ENCODE measurements at places on chromosomes 11 and 22.

- no peak for DNase-seq
Measured at GRCh38 chr11:130023204-130023603, 20.6 kb upstream of the PRDM10 start.

DNA sequence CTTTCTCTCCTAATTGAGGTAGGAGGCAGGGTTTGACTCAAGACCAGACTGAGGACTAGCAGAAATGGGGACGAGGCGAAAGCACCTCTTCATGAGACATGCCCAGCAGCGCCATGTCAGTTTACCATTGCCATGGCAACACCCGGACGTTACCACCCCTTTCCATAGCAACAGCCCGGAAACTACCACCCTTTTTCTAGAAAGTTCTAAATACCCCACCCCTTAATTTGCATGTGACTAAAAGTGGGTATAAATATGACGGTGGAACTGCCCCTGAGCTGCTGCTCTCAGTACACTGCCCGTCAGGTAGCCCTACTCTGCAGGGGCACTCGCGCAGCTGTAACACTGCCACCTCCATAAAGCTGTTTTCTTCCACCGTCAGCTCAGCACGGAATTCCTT, 5.9 kb upstream of the RAC2 start:
- DNase-seq, result no peak

DNA sequence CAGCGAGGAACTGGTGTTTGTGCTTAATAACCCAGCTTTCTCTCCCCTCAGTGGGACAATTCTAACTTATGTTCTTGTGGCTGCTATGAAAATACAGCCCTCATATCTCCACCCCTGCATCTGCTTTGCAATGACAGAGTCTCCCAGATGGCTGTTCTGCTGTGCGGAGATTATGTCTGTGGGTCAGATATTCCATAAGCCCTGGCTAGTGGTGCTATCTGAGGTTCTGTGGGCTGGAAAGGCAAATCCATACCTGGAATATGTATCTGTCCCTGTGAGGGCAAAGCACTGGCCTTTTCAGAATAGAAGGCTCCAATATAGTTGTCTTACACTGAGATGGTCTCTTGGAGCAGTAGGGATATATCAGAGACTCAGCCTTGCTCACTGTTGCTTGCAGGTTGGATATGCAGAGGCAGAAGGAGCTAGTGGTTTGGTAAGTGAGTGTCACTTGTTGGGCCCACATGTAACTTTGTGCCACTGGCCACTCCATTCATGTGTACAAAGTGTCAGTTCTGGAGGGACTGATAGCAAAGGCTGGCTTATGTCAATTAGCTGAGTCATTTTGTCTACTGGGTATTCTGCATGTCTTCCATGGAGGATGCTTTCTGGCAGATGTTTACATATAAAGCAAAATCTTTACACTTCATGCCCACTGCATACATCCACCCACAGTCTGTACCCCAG, 246.6 kb downstream of the FAM76B start:
- DNase-seq, result no peak

DNA sequence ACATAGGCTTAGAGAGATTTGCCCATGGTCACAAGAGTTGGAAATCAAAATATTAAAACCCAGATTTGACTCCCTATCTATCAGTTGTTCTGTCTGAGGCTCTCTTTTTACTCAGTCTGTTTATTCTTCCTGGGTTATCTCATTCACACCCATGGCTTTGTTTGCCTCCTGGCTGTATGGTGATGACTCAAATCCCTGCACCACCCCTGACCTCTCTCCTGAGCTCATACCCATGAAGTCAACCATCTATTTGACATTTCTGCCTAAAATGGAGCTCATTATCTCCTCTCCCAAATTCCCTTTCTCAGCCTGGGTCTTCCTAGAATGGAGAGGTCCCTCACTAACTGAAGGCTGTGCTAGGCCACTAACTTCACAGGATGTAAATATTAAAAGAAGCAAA, 27.8 kb upstream of the CCDC134 start:
- DNase-seq, result no peak

DNA sequence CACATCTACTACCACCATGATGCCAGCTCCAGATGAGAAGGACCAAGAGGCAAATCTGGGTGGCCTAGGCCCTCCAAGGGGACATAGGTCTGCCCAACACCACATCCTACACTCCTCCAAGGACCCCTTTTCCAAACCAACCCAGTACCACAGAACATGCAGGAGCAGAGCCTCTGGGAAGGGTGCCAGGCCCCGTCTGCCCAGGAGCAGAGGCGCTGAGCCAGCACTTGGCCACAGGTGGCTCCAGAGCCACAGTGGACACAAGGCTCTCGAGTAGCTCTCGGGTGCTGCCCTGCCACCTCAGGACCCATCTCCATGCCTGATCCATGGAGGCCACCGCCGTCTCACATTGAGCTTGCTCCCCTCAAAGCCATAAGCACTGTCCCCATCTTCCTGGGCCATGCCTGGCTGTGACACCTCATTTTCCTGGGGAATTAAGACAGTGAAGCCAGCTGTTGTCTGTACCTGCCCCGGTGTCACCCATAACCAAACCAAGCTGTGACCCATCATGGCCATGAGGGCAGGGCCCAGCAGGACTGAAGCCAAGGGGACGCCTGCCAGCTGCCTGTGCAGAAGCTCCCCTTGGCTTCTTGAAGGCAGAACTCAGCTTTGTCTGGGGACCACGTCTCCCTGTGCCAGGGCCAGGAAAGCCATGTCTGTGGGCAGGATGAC, 7.4 kb downstream of the MOB2 start:
- no peak for DNase-seq

GRCh38 chr11:71078482-71078881, 173.9 kb downstream of the SHANK2 start:
- DNase-seq, result no peak

GRCh38 chr11:47628026-47628425, 14.3 kb downstream of the MTCH2 start:
- no peak for DNase-seq

GRCh38 chr11:112650527-112650926, 310.7 kb upstream of the NCAM1 start:
- no peak for DNase-seq

GRCh38 chr11:128018692-128019091, 568.7 kb downstream of the ETS1 start:
- DNase-seq, result no peak

DNA sequence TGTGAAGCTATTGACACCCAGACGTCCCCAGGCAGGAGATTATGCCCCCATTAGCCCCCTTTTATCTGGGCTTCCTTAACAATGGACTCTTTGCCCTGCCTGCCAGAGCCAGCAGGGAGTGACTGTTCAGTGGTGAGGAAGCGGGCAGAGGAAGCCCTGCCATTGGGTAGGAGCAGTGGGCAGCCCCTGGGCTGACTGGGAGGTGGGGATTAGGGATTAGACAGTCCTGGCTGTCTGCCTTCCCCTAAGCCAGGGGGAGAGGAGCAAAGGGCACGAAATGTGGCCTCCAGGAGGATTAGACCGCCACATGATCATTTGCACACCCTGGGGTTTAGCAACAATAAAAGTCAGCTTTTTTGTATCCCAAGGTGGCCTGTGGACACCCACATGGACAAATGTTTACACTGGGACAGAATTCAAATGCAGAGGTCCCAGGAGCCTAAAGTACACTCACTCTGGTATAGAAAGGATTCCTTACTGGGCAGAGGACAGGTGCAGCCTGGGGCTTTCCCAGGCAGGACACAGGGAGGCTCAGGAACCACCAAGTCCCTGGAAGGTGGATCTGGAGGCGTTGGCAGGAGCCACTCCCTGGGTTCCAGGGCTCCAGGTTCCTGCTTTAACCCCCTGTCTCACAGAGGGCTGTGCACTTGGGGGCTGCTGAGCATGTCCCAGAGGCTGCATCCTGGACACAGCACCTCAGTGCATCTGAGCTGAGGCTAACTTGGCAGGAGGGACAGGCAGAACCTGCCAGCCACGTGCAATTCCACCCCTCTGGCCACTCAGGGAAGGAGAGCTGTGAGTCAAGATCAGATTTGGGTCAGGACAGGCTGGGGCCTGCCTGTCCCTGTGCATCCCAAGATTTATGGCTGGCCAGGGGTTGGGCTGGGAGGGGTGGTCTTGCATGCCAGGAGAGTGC, 2.1 kb downstream of the PNPLA3 start:
- no peak for DNase-seq

DNA sequence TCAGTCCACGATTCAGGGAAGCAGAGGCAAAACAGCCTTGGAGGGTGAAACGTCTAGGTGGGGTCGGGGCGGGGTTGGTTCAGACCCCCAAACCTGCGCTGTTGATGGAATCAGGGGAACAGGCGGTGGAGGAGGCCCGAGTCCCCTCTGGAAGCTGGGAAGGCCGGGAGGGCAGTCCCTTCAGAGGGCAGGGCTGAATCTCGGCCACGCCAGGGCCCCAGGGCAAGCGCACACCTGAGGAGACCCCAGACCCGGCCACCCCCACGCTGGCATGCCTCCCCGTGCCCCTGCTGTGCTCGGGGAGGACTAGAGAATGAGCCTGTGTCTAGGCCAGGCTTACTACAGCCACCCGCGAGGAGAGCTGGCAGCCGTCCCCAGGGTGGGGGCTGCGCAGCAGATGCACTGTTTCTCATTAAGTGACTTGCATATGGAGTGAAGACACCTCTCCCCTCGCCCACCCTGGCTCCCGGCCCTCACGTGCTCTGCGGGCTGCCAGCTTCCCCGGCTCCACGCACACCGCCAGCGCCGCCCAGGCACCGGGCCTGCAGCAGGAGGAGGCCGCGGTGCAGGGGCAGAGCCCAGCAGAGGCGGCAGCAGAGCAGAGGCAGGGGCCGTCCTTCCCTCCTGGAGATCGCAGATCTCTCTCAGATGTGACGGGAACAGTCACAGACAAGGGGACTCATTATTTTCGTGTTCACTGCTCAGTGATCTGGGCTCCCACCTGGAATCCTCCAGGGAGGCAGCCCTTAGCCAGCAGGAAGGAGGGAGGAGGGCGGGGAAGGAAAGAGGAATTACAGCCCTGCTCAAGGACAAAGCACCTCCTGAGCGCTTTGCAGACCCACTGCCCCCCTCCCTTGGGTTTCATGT, 47.1 kb upstream of the OPCML start:
- no peak for DNase-seq

GRCh38 chr11:11977206-11977938, 31.1 kb downstream of the DKK3 start:
- no peak for DNase-seq

DNA sequence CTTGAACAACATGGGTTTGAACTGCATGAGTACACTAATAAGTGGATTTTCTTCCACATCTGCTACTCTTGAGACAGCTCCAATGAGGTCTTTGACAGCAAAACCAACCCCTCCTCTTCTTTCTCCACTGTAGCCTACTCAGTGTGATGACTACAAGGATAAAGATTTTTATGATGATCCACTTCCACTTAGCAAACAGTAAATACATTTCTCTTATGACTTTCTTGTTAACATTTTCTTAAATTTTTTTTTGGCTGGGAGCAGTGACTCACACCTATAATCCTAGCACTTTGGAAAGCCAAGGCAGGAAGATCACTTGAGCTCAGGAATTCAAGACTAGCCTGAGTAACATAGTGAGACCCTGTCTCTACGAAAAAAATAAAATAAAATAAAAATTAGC, 9.9 kb upstream of the EIF4G2 start:
- no peak for DNase-seq

DNA sequence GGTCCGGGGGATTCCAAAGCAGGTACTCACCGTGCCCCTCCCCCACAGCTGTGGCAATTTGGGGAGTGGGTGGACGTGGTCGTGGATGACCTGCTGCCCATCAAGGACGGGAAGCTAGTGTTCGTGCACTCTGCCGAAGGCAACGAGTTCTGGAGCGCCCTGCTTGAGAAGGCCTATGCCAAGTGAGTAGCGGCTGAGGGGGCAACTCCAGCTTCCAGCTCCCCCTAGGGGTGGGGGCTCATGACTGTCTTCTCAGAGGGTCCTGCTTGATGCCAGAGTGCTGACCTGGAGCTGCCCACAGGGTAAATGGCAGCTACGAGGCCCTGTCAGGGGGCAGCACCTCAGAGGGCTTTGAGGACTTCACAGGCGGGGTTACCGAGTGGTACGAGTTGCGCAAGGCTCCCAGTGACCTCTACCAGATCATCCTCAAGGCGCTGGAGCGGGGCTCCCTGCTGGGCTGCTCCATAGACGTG, 4.2 kb downstream of the CAPN1 start:
- DNase-seq, result no peak

DNA sequence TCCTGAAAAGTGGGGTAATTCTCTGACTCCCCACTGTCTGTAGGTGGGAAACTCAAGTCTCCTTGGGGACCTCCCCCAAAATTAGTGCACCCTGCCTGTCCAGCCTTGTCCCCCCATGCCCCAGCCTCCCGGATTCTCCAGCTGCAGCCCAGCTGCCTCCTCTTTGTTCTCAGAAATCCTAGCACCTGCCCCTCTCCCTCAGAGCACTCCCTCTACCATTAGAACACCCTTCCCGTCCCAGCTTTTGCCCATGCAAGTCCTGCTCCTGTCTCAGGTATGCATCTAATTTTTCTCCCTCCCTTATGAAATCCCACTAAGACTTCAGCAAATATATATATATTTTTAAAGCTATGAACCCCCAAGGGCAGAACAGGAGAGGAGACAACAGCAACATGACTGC, 37.3 kb downstream of the LRFN4 start:
- no peak for DNase-seq

GRCh38 chr11:72642884-72643522, 31.2 kb downstream of the PDE2A start:
- no peak for DNase-seq

- no peak for DNase-seq
Measured at GRCh38 chr11:76293189-76293631, 86.9 kb upstream of the WNT11 start.

DNA sequence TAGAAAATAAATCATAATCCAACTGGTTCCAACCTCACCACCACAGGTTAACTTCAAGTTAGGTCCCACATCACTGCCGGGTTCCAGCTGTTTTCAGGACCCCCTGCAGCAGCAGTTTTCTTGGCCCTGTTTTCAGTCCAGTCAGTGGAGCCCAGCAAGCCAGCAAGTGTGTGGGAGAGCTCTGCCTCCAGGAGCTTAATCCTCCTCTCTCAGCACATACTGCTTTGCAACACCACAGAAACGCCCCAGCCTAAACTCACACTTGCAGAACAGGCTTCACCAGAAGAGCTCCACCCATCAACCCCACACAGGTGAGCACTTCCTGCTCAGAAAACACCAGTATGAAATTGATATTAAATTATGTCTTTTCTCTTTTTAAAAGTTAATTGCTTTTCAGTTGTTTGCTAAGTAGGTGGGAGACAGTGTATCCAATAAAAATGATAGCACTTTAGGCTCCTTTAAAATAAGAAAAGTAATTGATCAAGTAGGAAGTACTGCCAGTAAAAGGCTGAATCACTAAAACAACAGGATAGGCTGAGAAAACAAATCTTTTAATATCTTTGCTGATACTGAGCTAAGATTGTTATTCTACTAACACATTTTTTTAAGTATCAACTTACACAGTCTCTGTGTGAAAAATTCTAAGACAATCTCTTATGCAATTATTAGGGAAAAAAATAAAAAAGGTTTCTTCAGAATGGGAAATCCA, 81.5 kb upstream of the TP53AIP1 start:
- DNase-seq, result no peak

DNA sequence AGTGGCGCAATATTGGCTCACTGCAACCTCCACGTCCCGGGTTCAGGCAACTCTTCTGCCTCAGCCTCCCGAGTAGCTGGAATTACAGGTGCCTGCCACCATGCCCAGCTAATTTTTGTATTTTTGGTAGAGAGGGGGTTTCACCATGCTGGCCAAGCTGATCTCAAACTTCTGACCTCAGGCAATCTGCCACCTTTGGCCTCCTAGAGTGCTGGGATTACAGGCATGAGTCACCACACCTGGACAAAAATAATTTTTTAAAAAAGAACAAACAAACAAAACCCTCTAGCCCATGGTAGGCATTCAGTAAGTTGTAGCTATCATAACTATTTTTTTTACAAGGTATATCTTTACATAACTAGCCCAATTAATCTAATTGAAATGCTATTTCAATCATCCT, 73.9 kb upstream of the CAPRIN1 start:
- DNase-seq, result no peak

GRCh38 chr22:39839917-39840510, 53.5 kb downstream of the ENTHD1 start:
- no peak for DNase-seq

Measured in esophagus squamous epithelium (tissue), 5 donors.